HCT116 (cell line): ENCODE measurements at places on chromosomes 16 and 17. TPM values are rescaled to one million over a fixed set of nuclear protein-coding genes. Genes with fewer than 3 reads are reported as not detected.

Gene SLC12A3
- total RNA-seq = not detected

Gene CETP
- not detected for total RNA-seq

Gene ZNF423
- 0.22 TPM for total RNA-seq

Gene TMEM100
- total RNA-seq = not detected

DNA sequence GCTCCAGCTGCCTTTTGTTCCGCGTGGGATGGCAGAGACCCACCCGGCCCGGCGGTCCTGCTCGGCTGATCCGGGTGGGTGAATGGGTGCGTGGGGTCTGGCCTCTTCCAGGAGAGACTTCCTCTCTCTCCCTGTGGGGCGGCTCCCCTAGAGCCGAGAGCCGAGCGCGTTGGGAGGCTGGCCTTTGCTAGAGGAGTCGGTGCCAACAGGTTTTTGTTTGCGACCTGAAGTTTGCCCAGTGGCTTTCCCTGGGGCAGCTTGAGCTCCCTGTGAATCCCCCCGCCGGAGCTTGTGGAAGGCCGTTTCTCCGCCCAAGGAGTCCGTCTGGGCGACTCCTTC, 970 bp downstream of the EPN2 start:
- no peaks in the 10 kb centered on the region for H3K36me3 ChIP-seq
- H3K27me3 ChIP-seq = no peaks in the 10 kb centered on the region
- H3K4me1 ChIP-seq = peaks cover 33% of the 10 kb centered on the region
- peak overlapping the region; percentile 98 for H3K27ac ChIP-seq
- peak overlapping the region; percentile 95 for H3K4me3 ChIP-seq

- H3K27ac ChIP-seq = no peak overlapping the region
- DNase-seq = no peak
- H3K27me3 ChIP-seq = no peaks in the 10 kb centered on the region
- no peak overlapping the region for H3K4me3 ChIP-seq
- no peaks in the 10 kb centered on the region for H3K36me3 ChIP-seq
- H3K4me1 ChIP-seq = no peaks in the 10 kb centered on the region
These were observed 20.9 kb downstream of the NLRP1 start for GRCh38 chr17:5563456-5563855.

GRCh38 chr17:71941920-71942319, 178.9 kb upstream of the SOX9 start:
- no peak overlapping the region for H3K27ac ChIP-seq
- H3K4me3 ChIP-seq = no peak overlapping the region
- DNase-seq = no peak
- H3K36me3 ChIP-seq = no peaks in the 10 kb centered on the region
- peaks cover 8% of the 10 kb centered on the region for H3K4me1 ChIP-seq
- no peaks in the 10 kb centered on the region for H3K27me3 ChIP-seq

- no peaks in the 10 kb centered on the region for H3K36me3 ChIP-seq
- DNase-seq = peak; percentile 8
- H3K4me3 ChIP-seq = no peak overlapping the region
- no peaks in the 10 kb centered on the region for H3K27me3 ChIP-seq
- no peak overlapping the region for H3K27ac ChIP-seq
These were observed 28.0 kb upstream of the GPRC5B start for GRCh38 chr16:19912455-19913339.

GRCh38 chr16:67481561-67482232, 740 bp upstream of the ATP6V0D1 start:
- H3K36me3 ChIP-seq = no peaks in the 10 kb centered on the region
- H3K27ac ChIP-seq = peak overlapping the region; percentile 48
- no peak for DNase-seq
- H3K4me1 ChIP-seq = peaks cover 12% of the 10 kb centered on the region
- no peaks in the 10 kb centered on the region for H3K27me3 ChIP-seq
- H3K4me3 ChIP-seq = peak overlapping the region; percentile 72

DNA sequence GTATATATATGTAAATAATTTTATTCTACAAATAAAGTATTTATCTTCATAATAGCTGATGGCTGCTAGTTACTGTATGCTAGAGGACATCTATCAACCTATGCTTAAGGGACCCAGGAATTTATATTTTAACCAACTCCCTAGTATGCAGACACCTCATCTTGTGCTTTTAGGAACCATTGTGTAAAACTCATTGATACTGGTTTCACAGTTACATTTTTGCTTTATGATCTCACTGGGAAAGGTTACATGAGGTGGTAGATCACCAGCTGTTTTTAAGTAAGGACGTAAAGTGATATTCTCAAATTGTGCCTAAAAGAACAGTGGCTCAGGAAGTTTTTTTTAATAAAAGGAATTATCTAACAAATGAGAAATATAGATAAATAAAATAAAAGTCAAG, 56.4 kb downstream of the VMP1 start:
- DNase-seq = no peak
- peaks cover 30% of the 10 kb centered on the region for H3K36me3 ChIP-seq
- peaks cover 74% of the 10 kb centered on the region for H3K4me1 ChIP-seq
- H3K27me3 ChIP-seq = no peaks in the 10 kb centered on the region
- H3K4me3 ChIP-seq = no peak overlapping the region

GRCh38 chr16:58850678-58851020, 116.5 kb upstream of the GOT2 start:
- H3K36me3 ChIP-seq = no peaks in the 10 kb centered on the region
- DNase-seq = no peak
- no peak overlapping the region for H3K4me3 ChIP-seq
- no peaks in the 10 kb centered on the region for H3K4me1 ChIP-seq

GRCh38 chr16:9092978-9093344, 1.5 kb downstream of the HAPSTR1 start:
- DNase-seq = no peak
- H3K4me1 ChIP-seq = peaks cover 25% of the 10 kb centered on the region
- no peaks in the 10 kb centered on the region for H3K27me3 ChIP-seq
- peak overlapping the region; percentile 91 for H3K27ac ChIP-seq
- H3K4me3 ChIP-seq = peak overlapping the region; percentile 66
- peaks cover 29% of the 10 kb centered on the region for H3K36me3 ChIP-seq

GRCh38 chr16:89047331-89048089, 46.1 kb upstream of the ACSF3 start:
- H3K4me3 ChIP-seq = no peak overlapping the region
- H3K4me1 ChIP-seq = peaks cover 5% of the 10 kb centered on the region
- DNase-seq = no peak
- no peak overlapping the region for H3K27ac ChIP-seq
- peaks cover 12% of the 10 kb centered on the region; the same call in 1 of the 2 replicates for H3K27me3 ChIP-seq

- no peak overlapping the region for H3K27ac ChIP-seq
- no peak for DNase-seq
- no peaks in the 10 kb centered on the region for H3K27me3 ChIP-seq
- H3K4me3 ChIP-seq = no peak overlapping the region
These were observed 129.0 kb downstream of the CDH13 start for GRCh38 chr16:82755570-82756282.
